ENCODE measurements at places on chromosomes 2 and 18.
A peak's percentile ranks its signal among the peaks of the same experiment; 100 is the strongest.

- peak; percentile 22 for DNase-seq
These were observed 11.9 kb upstream of the NT5DC4 start for GRCh38 chr2:112708968-112709367.

- DNase-seq = no peak
These were observed 87.8 kb downstream of the KCTD1 start for GRCh38 chr18:26460449-26461091.

DNA sequence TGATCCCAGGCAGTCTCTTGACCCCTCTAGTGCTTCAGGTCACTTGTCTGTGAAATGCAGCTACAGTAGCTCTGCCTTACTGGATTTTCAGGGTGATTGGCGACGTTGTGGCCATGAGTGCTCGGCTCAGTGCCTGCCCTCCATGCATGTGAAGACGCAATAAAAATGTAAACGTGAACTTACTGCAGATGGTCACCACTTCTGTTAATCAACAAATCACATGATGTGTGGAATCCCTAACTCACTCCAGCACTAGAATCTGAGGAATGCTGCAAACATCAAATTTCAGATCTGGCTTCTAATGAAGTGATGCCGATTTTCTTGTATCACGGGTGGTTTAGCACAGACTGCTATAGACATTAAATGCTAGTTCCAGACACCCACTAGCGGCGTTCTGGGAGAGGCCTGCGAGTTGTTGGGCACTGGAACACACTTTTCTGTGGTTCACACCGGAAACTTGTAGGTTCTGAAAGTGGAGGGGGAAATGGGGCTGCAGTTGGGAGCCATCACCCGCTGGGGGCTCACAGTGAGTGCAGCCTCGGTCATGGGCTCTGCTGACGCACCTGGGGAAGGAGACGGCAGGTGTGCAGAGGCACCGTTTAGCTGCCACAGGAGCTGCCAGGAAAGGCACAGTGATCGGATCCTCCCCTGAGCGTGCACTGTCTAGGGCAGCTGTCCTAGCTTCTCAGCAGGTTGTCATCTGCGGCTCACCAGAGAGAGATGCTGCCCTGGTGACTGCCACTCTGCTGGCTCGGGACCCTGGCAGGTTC is 6.5 kb downstream of the CNDP1 start:
- peak; percentile 52 for DNase-seq

- no peak for DNase-seq
These were observed 97.1 kb downstream of the ZBTB7C start for GRCh38 chr18:48312066-48312465.

DNA sequence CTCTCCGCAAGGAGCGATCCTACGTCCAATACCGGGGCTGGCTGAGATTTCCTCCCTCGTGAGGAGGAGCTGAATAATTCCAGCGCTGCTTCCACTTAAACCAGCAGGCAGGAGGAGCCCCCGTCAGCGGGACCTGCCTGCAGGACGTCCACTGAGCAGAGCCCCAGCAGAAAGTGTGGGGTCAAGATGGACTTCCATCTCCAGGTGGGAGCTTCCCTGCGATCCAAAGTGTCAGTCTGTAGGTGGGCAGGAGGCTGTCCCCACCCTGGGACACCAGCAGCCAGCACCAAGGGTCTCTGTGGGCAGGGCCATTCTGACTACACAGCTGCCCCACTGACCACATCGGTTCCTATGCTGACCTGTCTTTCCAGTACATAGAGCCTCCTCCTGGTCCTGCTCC is 462 bp upstream of the OTOS start:
- DNase-seq = no peak

DNA sequence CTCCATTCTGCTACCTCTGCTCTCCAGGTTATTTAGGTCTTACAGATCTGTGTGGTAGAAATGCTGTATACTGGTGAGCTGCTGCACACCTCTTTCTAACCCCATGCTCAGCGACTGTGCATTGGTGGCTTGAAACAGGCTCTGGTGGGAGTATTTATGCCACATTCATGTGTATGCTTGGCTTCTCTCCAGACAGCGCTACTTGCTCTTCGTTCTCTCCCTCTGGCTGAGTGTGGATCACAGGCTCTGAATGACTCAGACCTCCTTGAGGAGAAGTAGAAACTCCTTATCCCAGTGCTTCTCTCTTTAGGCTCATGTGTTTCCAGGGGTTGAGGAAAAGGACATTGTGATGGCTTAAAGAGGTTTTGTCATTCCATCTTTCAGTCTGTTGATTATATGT is 54.9 kb downstream of the FHOD3 start:
- DNase-seq = no peak

DNA sequence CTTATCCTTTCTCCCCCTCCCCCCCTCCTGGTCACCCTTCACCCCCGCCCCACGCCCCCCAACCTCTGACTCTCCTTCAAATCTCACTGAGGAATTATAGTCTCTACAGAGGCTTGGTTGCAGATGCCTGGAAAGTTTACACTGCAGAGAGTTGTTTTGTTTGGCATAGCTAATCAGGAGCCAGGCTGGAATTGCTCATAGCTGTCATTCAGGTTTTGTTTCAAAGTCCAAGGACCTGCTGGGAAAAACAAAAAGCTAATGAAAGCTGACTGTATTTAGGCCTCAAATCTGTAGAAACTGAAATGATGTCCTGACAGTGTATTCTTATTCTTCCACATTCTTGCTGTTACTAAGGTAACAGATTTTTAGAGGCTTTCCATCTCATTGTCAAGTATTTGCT is 22.6 kb downstream of the GREB1L start:
- peak; percentile 52 for DNase-seq

DNA sequence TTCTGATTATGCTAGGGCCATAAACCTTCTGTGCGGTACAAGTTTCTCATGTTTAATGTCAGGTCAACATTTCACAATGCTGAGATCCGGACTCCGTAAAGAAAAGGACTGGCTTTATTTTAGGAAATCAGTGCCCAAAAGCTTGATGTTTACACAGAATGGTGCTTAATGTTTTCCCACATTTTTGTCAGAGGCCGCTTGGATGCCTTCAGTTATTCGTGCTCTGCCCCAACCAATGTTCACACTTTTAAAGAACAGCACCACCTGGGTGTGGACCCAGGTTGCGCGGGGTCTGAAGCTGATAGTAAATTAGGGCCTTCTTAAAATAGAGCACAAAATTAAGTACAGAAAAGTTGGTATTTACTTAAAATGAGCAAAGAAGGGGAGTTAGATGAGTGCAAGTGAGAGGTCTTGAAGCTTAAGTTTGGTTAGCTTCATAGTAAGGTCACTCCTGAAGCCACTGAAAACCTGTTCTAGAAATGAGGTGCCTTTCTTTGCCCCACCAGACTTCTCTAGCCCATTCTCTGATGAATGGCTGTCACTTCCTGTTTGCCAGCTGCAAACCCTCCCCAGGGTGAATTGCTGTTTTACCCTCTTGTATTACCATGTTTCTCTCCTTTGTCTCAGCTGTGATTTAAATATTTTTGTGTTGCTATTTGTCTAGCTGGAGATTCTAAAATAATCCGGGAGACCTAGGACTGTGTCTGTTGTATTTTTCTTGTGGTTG is 20.5 kb downstream of the SLC3A1 start:
- no peak for DNase-seq

DNA sequence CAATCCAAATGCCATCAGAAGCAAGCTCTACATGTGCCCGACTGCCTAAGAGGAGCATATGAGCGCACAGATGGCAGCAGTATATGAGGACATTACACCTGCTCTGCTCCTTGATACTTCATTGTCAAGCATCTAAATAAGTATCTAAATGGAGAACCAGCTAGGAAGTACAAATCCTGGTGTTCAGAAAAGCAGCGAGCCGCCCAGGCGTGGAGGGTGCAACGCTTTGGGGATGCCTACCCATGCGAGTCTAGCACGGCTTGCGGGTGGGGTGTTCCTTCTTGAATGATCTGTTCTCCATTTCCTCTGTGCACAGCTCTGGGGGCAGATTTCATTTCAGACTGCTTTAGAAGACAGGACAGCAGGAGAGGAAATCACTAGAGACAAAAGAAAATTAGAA is 63.0 kb upstream of the BCL2L11 start:
- DNase-seq = no peak

GRCh38 chr2:142918624-142919023 is 41.2 kb downstream of the KYNU start:
- no peak for DNase-seq

- DNase-seq = peak; percentile 82
These were observed 155.9 kb downstream of the ESCO1 start for GRCh38 chr18:21444465-21445212.

DNA sequence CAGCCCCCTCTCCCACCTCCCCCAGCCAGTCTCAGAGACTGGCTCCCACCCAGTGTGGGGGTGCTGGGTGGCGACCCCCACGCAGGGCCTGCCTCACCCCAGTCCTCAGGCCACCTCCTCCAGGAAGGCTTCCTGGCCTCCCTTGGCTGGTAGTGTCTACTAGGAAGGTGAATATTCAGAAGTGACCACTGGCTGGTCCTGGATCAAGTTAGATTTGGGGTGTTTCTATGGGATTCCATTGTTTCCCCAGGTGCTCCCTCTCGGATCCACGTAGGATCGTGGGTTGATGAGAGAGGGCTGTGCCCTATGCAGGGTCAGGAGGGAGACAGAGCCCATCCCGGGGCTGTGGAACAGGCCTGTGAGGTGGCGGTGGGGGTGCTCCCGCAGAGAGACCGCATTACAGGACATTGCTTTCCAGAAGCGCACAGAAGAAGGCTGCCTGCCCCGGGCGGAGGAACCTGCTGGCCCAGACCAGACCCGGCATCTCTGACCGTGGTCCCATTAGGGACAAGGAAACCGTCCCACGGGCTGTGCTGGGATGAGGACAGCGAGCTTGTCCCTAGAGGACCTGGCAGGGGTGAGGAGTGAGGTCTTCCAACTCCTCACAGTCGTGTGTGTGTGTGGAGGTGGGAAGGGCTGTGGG is 3.3 kb downstream of the PDCD1 start:
- no peak for DNase-seq

- peak; percentile 68 for DNase-seq
These were observed 87.5 kb downstream of the TFCP2L1 start for GRCh38 chr2:121197369-121198091.

- DNase-seq = no peak
These were observed 33.3 kb upstream of the SLC35F6 start for GRCh38 chr2:26730549-26731344.

DNA sequence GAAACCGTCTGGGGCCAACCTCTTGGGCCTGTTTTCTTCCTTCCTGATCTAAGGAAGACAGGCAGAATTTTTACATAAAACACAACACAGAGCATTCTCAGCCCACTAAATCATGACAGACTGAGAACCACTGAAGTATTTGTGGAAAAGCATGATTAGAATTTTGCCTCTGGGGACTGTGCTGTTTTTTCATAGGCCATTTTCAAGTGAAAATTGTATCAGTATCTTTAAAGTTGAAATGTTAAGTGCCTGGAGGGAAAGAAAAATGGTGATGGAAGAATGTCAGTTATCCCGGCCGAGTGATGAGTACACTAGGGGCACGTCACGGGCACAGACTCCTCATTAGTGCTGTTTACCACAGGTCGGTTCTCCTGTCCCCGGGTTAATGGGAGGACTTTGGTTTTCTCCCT is 36.9 kb downstream of the EHD3 start:
- DNase-seq = no peak

GRCh38 chr2:59956981-59957380 is 596.5 kb downstream of the BCL11A start:
- no peak for DNase-seq

GRCh38 chr2:158499383-158499782 is 42.6 kb downstream of the PKP4 start:
- DNase-seq = no peak

- no peak for DNase-seq
These were observed 89.6 kb downstream of the GBX2 start for GRCh38 chr2:236078297-236079255.

DNA sequence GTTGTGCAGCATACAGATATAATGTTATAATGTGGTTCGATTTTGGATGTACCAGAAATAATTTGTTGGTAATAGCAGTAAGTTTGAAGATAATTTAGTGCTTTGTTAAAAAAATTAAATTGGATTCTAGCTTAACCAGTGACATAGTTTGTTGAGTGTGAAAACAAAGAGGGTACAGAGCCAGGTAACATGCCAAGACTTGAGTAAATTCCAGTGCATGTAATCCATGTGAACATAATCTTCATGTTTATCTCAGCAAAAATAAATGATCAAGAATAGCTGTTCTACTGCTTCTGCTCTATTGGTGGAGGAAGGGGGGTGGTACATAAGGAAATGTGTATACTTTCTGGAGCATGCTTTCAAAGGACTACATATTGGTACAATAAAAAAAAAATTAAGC is 165.8 kb downstream of the DNAH7 start:
- no peak for DNase-seq

GRCh38 chr2:73897240-73897583 is 4.4 kb downstream of the ACTG2 start:
- DNase-seq = no peak

DNA sequence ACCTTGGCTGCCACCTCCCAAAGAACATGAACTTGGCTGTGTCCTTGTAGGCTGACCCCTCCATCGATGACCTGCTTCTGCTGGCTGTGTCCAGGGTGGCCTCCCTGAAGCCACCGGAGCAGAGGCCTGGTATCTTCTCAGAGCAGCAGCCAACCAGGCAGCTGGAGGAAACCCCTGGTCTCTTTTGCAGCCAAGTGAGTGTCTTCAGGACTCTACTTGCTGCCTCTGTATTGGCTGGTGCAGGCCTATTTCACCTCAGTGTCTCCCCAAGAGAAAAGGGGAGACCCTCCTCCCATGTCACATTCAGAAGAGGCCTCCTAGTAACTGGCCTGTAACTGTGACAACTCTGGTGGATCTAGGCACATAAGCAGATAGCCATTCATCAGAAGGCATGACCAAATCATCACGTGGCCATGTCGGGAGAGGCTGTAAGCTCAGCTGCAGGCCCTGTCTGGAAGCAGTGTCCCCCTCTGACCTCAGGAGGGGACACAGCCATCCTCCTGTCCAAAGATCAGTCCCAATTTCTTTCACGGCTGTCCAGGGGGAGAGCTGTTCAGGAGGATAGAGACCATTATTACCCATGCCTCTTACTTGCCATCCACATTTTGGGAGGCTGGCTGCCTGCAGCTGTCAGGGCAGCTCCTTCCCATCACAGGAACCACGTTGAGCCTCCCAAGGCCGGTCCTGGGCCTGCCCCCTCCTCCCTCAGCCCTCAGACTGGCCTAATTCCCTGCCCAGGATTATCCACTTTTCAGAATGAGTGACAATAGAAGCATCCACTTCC is 20.9 kb upstream of the ROCK2 start:
- DNase-seq = no peak

GRCh38 chr2:201618744-201619662 is 24.3 kb downstream of the TMEM237 start:
- peak; percentile 59 for DNase-seq

DNA sequence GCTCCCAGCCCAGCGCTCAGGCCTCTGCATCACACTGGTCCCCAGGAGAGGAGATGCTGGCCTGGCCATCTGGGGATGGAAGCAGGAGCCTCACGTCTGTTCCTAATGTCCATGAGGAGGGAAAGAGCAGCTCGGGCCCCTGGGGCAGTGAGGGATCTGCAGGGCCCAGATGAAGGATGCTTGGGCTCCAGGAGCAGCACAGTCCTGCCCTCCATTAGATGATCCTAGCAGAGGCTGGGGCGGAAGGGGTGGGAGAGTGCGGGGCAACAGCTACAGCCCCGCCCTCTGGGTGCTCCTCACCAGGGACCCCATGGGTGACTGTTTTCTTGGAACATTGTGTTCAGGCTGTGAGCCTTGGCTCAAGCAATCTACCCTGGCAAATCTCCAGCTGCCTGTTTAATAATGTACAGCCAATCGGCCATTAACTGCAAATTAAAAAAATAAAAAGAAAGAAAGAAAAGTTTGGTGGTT is 49.7 kb downstream of the TNS1 start:
- no peak for DNase-seq

- DNase-seq = no peak
These were observed 363.1 kb downstream of the NUP35 start for GRCh38 chr2:183487326-183487725.
